ENCODE measurements at places on chromosomes 2 and 18. TPM values are rescaled to one million over a fixed set of nuclear protein-coding genes. Genes with fewer than 3 reads are reported as not detected.

The NEB gene
- 0.98 TPM for total RNA-seq

The DSG2 gene
- 11.8 TPM for total RNA-seq

The LIPG gene
- 1.7 TPM for total RNA-seq

The ERBB4 gene
- 0.25 TPM for total RNA-seq

The CCNT2 gene
- 34.6 TPM for total RNA-seq

The IL1B gene
- 2.5 TPM for total RNA-seq

The NPAS2 gene
- 37.6 TPM for total RNA-seq

DNA sequence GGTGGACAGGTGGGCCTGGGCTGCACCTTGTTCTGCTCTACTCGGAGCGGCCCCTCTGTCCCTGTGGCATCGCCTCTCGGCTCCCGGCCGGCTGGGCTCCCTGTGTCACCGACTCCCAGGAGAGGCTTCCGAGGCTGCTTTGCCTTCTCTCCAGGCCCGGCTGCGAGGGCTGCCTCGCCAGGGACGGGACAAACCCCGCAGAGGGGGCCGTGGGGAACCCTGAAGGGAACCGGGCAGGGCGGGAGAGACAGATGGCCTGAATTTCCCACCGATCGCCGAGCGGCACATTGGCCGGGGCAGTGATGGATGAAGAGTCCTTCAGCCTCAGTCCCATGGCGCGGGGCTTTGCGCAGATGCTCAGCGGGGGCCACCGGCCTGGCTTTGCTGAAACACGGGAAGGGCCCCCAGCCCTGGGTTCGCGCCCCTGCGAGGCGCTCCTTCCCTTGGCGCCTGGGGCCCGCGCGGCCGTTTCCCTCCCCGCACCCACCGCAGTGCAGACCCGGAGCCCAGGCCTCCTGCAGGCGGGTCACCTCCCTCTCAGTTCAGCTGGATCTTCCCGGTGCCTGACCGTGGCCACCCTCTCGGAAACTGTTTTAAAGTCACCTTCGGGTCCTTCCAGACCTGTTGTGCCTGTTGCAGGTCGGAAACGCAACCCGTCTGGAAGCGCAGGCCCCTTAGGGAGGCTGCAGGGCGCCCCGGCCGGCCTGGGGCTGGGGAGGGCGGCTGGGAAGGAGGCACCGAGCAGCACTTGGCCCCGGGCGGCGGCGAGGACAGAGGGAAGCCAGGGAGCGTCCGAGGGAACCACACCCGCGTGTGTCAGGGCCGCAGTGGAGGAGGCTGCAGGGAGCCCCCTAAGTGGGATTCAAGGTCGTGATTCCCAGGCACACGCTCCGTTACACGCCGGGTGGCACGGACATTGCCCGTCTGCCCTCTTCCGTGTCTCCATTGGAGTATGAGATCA is 341.9 kb upstream of the SALL3 start:
- DNase-seq, result no peak

DNA sequence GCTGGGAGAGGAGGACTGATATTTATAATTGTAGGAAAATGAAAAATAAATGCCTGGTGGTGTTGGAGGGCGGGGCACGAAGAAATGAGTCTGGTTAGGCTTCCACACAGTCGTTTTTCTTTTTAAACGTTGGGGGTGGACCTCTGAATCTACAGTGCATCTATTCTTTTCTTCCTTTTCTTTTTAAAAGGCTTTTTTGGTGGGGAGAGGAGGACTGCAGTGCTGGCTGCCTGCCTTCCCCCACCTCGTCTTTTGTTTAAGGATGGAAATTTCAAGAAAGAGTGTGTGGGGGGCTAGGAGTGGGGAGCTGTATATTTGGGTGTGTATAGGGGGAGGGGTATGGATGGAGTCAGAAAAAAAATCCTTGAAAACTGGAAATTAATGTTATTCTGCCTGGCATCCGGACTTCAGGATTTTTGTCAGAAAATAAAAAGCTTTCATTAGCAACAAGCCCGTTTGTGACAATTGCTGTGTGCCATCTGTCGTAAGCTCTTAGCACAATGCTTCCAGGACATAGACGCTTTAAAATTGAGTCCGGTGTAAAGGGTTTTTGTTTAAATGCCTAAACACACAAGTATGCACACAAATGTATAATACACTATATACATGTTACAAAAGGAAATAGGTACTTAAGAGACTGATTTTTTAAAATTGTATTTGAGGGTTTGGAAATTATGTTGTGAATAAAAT is 1.1 kb downstream of the MAP2 start:
- no peak for DNase-seq

- no peak for DNase-seq
These were observed 308.1 kb downstream of the ZEB2 start for GRCh38 chr2:144211826-144212225.

DNA sequence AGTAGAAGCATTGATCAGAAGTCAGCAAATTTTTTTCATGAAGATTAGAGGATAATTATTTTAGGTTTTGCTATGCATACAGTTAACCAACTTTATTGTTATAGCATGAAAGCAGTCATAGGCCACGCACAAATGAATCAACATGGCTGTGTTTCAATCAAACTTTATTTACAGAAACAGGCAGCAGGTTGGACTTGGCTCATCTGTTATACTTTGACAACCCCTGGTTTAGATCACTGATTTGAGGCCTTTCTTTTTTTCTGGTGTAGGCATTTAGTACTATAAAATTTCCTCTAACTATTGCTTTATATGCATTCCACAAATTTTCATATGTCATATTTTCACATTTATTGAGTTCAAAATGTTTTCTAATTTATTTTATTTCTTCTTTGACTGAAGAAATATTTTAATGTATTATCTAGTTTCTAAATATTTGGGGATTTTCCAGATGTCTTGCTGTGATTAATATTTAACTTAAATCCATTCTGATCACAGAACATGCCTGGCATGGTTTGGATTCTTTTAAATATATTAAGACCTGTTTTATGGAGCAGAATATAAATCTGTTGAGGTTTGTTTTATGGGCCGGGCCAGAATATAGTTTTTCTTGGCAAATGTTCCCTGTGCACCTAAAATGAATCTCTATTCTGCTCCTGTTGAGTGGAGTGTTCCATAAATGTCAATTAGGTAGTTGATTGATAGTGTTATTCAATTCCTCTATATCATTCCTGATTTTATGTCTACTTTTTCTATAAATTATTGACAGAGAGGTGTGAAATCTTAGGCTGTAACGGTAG is 116.3 kb upstream of the KLHL29 start:
- DNase-seq, result no peak

- no peak for DNase-seq
These were observed 780.1 kb upstream of the LINC00305 start for GRCh38 chr18:64929036-64929435.

DNA sequence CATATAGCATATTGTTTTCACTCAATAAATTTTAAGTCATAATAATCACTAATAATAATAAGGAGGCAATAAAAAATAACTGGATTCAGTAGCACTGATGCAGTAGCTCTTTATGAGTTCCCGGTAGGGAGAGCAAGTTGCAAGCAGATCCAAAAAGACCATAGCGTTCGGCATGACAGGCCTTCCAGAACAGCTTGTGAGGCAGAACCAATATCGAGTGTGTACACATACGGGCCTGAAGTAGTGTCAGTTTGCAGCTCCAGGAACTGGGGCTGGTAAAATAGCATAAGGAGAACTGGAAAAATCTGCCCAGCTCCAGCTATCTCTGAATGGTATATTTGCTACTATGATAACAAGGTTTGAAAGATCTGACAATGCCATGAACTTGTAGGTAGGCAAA is 1607.8 kb upstream of the PIK3C3 start:
- DNase-seq, result no peak

- no peak for DNase-seq
These were observed 60.9 kb upstream of the RMDN2 start for GRCh38 chr2:37864217-37864616.

- no peak for DNase-seq
These were observed 114.7 kb upstream of the CYP1B1 start for GRCh38 chr2:38190542-38191218.

DNA sequence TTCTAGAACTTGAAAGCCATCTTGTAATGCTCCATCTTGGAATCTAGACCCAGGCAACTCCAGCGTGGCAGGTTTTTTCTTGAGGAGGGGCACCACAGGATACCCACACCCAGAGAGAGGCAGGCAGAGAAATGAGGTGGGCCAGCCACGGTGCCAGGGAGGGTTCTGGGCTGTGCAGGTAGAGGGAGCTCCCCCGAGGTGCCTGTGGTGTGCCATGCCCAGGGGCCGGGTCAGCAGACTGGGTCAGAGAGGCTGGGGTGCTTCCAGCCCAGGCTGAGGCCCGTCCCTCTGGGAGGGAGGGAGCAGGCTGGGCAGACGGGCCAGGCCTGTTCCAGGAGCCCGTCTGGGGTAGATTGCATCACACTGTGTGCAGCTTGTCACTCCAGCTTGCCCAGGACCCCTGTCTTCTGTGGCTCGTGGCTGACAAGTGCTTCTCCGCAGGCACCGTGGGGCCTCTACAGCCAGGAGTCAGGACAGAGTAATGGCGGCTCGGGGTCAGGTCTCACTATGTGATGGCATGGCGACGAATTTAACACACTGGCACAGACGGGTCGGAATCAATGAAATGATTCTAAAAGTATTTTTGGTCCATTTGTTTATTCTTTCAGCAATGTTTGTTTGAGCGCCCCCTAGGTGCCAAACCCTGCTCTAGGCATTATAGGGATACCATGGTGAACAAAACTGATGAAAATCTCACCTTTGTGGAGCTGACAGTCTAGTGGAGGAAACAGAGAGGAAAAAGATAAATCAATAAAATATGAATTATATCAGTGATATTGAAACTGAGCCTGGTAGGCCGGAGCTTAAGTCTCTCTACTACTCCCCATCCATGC is 144.0 kb downstream of the ACOXL start:
- no peak for DNase-seq

DNA sequence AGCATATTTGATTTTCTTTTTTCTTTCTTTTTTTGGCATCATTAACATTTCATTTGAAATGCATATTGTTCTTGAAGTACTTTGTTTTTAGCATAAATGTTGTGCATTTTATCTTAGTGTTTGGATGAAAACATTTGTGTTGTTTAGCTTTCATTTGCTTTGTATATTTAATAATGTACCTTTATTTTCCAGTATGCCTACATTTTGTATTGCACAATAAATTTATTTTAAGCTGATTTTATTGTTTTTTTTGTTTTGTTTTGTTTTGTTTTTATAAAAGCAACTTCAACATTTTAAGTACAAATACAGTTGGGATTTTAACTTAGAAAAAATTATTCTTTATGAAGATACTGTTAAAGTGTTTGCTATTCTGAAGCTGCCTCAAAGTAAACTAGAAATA is 54.4 kb downstream of the GLS start:
- DNase-seq, result no peak

GRCh38 chr2:231685349-231686191 is 22.8 kb upstream of the PTMA start:
- DNase-seq, result no peak

GRCh38 chr2:73494031-73494430 is 108.4 kb downstream of the ALMS1 start:
- no peak for DNase-seq

DNA sequence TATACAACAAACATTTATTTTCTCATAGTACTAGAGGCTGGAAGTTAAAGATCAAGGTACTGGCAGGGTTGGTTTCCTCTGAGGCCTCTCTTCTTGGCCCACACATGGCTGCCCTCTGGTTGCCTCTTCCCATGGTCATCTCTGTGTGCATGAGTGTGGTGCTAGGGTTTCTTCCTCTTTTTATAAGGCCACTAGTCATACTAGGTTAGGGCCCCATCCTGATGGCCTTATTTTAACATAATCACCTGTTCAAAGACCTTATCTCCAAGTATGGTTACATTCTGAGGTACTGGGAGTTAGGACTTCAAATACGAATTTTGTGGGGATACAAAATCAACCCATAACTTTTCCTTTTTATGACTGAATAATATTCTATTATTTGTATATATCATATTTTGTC is 4.8 kb upstream of the RIOK3 start:
- DNase-seq, result no peak

GRCh38 chr18:28529644-28530043 is 352.7 kb upstream of the CDH2 start:
- DNase-seq, result no peak

DNA sequence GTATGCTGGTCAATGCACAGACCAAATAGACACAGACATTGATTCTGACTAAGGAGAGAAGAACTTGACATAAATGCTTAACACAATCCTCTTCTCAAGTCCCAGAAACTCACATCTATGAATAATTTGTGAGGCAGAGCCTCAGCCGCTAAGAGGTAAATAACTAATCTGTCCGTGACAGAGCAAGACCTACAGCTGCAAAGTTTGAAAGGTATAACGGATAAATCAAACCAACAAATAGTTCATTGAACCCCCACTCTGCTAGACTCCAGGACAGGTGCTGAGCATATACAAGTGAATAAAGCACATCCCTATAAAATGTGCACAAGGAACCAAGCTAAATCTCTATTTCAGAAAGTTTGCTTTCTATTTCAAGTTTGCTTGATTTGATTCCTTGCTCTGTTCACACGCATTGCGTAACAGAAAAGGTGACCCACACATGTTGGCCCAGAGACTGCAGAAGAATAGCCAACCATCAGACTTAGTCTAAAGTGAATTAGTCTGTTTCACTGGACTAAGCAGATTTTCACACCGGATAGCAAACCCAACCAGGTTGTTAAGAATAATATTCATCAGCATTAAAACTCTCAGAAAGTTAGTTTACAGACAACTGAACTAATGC is 51.7 kb downstream of the NCKAP5 start:
- no peak for DNase-seq

DNA sequence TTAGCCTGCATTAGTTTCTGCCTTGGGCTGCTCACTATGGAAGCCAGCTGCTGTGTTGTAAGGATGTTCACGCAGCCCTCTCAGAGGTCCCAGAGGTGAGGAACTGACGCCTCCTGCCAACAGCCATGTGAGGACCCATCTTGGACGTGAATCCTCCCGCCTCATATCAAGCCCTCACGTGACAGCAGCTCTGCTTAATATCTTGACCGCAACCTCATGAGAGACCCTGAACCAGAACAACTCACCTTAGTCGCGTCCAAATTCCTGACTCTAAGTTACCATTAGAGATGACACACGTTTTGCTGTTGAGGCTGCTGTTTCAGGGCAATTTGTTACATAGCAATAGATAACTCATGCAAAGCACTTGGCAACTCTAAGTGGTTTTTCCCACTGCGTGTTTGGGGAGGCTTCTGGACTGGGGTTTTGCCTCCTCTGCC is 97.7 kb downstream of the TMEM17 start:
- no peak for DNase-seq
